Foreskin fibroblast (primary cell): ENCODE measurements at places on chromosomes 4 and X.

DNA sequence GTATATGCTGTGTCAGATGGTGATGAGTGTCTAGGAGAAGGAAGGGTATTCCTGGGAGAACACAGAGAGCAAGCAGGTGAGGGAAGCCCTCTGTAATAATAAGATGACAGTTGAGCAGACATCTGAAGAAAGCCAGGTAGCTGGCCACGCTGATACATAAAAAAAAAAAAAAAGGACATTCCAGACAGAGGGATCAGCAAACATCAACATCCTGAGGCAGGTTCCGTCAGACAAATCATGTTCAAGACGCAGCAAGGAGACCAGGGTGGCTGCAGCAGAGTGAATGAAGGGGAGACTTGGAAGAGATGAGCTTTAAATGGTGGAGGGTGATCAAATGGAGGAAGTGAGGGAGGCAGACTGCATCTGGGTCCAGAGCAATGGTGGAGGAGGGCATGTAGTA lies 97.6 kb upstream of the ANXA3 start:
- DNase-seq, result no peak

DNA sequence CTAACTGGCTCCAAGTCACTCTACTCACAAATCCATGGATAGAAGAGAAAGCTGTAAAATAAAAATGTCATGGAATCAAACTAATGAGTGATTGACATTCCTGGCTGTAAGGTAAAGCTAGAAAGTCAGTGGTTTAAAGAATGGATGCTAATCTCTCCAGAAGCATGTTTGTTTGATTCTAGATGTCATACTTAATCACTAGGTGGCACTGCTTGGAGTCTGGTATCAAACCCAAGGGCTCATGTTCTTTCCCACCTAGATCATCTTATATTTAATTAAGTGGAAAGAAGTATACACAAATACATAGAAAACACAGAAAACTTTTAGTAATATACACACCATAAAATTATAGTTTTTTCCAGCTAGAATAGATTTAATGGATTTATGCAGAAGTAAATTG lies 2666.6 kb downstream of the PCDH7 start:
- DNase-seq, result no peak

GRCh38 chr4:145283909-145284308 lies 103.5 kb upstream of the OTUD4 start:
- no peak for DNase-seq

GRCh38 chr4:48722509-48723446 lies 57.3 kb downstream of the FRYL start:
- DNase-seq, result no peak

DNA sequence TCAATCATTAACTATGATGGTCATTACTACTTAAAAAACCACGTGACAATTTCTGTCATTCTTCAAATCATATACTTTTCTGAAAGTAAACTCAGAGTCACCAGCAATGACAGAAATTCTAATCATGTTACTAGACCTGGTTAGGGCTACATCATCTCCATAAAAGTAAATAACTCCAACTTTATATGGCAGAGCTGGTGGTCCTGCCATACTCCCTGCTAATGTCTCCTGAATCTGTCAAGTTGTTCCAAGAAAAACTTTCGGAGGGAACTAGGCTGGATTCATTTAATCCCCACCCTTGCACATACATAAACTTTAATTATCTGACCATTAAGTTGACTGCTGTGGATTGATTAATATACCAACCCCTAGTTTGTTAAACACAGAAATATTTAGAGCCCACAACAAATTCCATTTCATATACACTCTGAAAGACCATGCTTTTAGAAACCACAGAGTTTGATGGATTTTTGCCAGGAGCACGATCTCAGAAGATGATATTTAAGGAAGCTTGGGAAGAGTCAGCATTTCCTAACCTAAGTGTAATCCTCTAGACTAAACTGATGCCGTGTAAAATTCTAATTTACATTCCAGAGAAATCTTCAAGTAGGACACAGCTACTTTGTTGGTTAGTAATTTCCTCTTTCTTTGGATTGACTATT lies 577.0 kb downstream of the FAT4 start:
- peak; percentile 75 for DNase-seq

- peak; percentile 83 for DNase-seq
Observed at GRCh38 chr4:1872870-1873269, 1.7 kb downstream of the NSD2 start.

GRCh38 chr4:4762909-4763821 lies 96.3 kb upstream of the MSX1 start:
- DNase-seq, result peak; percentile 77

- no peak for DNase-seq
Observed at GRCh38 chrX:34826964-34827363, 115.6 kb upstream of the FAM47B start.

- DNase-seq, result no peak
Observed at GRCh38 chr4:87388901-87389300, 2.1 kb downstream of the HSD17B11 start.

DNA sequence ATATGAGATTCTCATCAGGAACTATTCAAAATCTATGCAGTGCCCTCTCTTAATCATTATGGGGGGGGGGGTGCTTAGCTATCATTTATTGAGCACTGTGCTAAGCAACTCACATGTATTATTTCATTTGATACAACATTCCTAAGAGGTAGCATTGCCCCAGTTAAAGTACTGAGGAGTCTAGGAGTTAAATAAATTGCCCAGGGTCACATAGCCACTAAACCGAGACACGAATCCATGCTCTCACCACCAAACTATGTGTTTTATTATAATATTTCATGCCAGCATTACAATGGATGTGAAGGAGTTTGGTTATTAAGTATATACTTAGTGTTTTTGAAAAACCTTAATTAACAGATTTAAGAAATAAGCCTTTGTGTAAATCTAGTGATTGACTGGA lies 131.4 kb downstream of the CBR4 start:
- no peak for DNase-seq

- DNase-seq, result no peak
Observed at GRCh38 chrX:71510161-71510560, 22.7 kb upstream of the OGT start.

DNA sequence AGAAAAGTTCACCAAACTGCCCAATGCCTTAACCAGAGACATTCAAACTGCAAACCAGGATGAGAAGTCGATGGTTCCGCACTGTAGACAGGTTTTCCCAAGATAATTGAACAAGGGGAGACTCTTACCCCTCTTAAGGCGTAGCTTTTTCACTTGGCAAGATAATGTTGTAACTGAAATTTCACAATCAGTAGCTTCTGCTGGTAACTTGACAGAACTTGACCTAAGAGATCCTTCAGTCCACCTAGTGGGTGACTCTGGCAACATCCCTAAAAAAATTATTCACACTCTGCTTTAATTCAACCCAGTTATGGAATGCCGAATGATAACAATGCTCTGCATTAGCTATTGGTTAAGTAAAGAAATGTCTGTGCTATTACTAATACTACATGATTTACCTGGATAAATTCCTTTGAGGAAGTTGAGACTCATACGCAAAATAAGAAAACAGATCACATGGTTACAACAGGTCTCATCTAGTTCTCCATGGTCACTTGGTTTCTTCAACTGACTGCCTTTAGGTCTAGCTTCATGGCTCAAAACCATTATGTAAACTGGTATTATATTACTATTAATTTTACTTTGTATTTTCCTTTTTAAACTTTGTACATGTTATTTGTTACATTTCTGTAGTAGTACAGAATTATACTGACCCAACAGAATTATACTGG lies 9.1 kb downstream of the ELF2 start:
- DNase-seq, result peak; percentile 39

DNA sequence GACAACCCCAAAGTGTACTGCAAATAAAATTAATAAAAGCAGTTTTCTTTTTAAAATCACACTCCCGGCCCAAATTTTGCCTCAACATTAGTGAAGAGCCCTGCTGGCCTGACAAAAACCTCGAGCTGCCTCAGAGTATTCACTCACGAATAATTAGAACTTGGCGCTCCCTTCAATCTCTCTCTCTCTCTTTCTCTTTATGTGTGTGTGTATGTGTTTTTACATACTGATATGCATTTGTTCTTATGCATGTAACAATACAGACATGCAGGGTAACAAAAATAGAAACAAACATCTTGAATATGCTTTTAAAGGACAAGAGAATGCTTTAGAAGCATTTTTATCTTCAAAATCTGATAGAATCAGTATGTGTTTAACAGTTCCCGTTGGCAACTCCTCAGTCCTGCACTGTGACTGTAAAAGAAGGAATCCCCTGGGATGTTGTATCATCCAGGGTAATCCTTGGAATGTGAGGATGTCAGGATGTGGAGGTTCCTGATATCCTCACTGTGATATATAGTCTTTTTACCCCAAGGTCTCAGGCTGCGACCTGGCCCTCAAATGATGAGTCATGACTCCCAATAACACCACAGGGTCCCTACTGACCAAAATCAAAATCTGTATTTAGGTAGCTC lies 53.0 kb downstream of the PTCHD1 start:
- DNase-seq, result no peak

- DNase-seq, result no peak
Observed at GRCh38 chr4:133081246-133081645, 67.8 kb upstream of the PCDH10 start.

GRCh38 chrX:138638996-138639395 lies 72.5 kb downstream of the FGF13 start:
- DNase-seq, result no peak

- peak; percentile 99 for DNase-seq
Observed at GRCh38 chr4:13918110-13918509, 290.6 kb upstream of the BOD1L1 start.

- DNase-seq, result no peak
Observed at GRCh38 chr4:121709766-121710405, 13.1 kb upstream of the ANXA5 start.
